Iris pigment epithelial cell (primary cell): ENCODE measurements at places on chromosomes 5 and 9.

DNA sequence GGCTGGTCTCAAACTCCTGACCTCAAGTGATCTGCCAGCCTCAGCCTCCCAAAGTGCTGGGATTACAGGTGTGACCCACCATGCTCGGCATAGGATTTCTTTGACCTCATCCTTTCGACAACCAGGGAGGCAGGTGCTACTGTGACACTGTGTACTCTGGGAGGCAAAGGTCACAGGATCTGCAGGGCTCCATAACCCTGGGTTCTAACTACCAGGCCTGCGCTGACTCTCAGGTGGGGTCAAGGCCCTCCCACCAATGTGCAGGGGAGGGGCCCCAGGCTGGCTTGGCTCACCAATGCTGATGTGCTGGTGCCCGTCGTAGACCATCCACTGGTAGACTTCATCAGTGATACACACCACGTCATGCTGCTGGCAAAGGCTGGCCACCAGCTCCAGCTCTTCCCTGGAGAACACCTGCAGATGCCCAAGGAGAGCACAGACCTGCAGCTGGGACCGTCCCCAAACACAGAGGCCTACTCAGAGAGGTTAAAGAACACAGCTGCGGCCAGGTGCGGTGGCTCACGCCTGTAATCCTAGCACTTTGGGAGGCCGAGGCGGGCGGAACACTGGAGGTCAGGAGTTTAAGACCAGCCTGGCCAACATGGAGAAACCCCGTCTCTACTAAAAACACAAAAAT lies 7.0 kb upstream of the SPOUT1 start:
- no peak for DNase-seq

- no peak for DNase-seq
Observed at GRCh38 chr9:26524267-26524666, 368.3 kb downstream of the CAAP1 start.

DNA sequence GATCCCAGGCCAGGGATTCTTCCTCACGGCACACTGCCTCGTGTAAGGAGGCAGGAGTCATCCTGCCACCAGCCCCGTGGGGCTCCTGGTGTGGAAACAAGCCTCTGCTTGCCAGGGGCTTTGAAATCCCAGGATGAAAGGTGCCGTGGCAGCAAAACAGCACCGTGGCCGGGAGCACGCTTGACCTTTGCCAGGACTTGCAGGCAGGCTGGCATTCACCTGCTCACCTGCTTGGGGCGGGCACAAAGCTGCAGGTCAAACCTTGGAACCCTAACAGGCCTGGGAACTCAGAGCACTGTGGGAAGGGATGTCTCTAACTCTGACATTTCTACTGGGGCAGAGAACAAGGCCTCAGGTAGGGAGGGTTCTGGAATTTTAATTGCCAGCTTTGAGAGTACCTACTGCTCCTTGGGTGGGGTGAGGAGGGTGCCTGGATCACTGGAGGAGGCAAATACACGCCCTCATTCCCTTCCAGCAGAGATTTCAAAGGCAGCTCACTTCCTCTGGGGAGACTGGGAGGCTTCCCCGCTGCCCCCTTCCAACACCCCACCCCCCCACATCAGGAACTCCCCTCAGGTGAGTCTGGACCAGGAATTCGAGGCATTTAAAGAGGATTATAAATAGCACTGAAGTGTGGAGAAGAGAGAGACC lies 45.6 kb upstream of the STXBP1 start:
- no peak for DNase-seq

DNA sequence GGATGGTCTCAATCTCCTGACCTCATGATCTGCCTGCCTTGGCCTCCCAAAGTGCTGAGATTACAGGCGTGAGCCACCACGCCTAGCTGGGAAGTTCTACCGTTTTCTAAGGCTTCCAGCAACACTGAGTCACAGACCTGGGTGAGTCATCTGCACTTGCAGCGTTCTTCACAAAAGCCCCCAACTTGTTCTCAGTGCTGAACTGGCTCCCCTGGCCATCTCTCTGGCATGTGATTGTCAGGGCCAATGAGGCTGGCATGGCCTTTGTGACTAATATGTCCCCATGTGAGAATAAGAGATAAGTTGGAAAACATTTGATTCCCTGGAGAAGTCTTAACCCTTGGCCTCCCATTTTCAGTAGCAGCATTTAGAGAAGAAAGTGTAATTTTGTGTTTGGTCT lies 124.4 kb downstream of the WDR41 start:
- peak; percentile 67 for DNase-seq

- no peak for DNase-seq
Observed at GRCh38 chr9:117265253-117265652, 149.6 kb downstream of the ASTN2 start.

GRCh38 chr5:35651002-35651756 lies 33.5 kb downstream of the SPEF2 start:
- DNase-seq, result peak; percentile 57

GRCh38 chr9:77514886-77515711 lies 133.0 kb downstream of the GNA14 start:
- peak; percentile 83 for DNase-seq

- DNase-seq, result no peak
Observed at GRCh38 chr5:126969548-126969947, 60.8 kb downstream of the MARCHF3 start.

DNA sequence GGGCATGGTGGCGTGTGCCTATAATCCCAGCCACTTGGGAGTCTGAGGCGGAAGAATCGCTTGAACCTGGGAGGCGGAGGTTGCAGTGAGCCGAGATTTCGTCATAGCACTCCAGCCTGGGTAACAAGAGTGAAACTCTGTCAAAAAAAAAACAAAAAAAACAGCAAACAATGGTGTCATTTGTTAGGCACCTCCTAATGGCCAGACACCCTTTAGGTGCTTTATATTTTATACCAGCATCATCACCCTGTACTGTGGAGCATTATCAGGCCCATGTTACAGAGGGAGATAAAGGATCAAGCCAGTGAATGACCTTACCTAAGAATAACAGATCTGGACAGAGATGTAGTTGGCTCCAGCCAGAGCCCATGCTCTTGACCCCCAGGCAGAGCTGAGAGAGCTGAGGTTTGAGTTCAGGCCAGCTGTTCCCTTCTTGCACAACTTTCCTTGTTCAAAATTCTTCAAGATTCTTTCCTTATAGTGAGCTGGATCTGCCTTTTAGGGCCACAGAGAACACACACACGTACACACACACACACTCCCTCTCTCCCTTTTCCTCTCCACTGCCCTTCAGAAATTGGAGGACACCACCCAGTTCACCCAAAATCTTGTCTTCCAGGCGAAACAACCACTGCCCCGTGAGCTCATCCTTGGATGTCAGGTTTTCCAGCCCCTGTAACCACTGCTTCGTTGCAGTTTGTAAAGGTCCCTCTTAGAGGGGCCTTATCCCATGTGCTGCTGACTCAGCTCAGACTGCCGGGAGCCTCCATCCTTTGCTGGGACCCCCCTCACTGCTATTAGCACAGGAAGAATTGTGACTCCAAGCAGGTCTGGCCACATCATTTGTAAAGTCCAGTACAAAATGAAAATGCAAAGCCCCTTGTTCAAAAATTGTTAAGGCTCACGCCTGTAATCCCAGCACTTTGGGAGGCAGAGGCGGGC lies 10.4 kb upstream of the PTGES start:
- DNase-seq, result peak; percentile 88

DNA sequence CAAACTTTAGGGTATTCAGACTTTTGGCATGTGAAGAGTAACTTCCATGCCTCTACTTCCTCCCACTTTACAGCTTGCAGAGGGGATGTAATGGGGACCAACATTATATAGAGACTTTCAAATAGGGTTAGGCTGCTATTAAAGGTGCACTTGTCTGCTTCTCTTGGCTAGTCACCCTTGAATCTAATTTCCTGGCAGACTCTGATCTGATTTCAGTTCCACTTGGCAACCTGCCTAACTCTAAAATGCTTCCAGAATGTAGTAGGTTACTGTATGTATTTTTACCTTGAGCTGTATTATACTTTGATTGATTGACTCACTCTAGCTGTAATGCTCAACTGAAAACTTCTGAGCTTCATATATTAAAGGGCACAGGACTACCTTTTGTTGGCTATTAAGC lies 693.4 kb downstream of the KCTD16 start:
- peak; percentile 1 for DNase-seq

- DNase-seq, result no peak
Observed at GRCh38 chr5:109723606-109724005, 33.9 kb downstream of the MAN2A1 start.

DNA sequence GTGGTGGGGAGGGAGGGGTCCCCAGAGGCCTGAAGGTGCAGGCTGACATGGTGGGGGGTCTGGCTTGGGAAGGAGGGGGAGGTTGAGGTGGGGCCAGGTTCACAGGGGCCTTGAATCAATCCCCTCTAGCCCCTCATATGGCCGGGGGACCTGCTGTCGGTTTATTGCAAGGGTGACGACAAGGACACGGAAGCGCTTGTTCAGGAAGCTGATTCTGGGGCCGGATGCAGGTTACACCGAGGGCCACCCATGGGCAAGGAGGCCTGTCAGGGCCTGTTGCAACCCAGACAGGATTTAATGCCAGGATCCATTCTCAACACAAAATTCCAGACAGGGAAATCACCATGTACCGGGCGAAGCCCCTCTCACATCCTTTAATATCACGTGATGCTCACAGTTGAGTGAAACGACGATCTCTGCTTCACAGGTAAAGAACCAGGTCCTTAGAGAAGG lies 41.6 kb upstream of the SYNPO start:
- no peak for DNase-seq

GRCh38 chr5:66307647-66308241 lies 163.6 kb downstream of the SREK1 start:
- DNase-seq, result peak; percentile 65

DNA sequence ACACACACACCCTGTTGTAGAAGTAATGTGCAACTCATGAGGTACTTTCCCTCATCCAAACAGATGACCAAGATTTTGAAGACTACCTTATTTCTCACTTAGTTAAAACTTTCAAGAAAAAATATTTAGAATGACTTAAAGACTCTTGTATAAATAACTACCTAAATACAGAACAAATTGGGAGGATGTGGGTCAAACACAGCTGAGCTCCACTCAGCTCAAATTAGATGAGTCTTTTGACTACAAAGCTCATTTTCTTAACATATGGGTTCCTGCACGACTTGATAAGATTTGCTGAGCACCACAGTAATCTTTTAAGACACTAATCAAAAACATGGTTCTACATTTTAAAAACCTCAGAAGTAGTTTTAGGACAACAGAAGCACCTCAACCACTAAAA lies 8.9 kb downstream of the MTX3 start:
- DNase-seq, result no peak

DNA sequence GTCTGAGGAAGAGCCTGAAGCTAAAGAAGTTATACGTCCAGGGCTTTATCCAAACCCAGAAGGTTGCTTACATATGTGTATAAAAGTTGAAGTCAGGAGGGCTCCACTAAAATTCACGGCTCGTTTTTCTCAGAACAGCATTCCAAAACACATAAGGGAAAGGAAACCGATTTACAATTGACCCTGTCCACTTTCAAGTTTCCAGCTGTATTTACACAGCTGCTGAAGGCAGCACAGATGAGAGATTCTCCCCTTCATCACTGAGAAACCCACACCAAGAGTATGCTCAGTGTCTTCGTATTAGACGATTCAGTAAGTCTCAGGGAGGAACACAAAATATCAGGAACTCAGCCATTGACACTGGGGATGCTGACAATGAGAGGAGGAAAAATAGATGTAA lies 5.9 kb upstream of the NREP start:
- no peak for DNase-seq

GRCh38 chr5:177476531-177477233 lies 3.2 kb upstream of the DBN1 start:
- no peak for DNase-seq

DNA sequence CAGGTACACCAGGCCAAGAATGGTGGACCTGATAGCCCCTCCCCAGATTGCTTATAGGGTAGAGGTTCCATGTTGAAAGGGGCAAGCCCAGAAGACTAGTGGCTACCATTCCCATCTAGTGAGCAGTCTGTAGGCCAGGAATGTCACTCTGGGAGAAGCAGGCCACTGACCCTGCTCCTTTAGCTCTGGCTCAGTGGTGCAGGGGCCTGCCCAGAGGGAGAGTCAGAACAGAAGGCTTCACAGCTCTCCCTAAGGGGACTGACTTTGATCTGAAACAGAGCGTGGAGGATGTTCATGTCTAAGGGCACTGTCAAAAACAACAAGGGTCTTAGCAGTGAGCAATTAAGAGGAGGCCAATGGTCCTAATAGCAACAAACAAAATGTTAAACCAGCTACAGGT lies 81.7 kb downstream of the ZNF354C start:
- DNase-seq, result no peak

GRCh38 chr9:109512170-109512756 lies 14.2 kb upstream of the PTPN3 start:
- no peak for DNase-seq

- DNase-seq, result no peak
Observed at GRCh38 chr5:87136096-87136495, 131.6 kb upstream of the RASA1 start.

- DNase-seq, result peak; percentile 86
Observed at GRCh38 chr5:139600336-139600949, 39.3 kb downstream of the UBE2D2 start.

- peak; percentile 77 for DNase-seq
Observed at GRCh38 chr9:116377179-116377798, 223.7 kb downstream of the PAPPA start.

- no peak for DNase-seq
Observed at GRCh38 chr5:168039039-168039438, 252.4 kb upstream of the WWC1 start.

GRCh38 chr5:40390281-40391149 lies 289.2 kb upstream of the PTGER4 start:
- DNase-seq, result no peak

GRCh38 chr9:87803623-87804345 lies 77.9 kb downstream of the CTSL start:
- DNase-seq, result no peak

DNA sequence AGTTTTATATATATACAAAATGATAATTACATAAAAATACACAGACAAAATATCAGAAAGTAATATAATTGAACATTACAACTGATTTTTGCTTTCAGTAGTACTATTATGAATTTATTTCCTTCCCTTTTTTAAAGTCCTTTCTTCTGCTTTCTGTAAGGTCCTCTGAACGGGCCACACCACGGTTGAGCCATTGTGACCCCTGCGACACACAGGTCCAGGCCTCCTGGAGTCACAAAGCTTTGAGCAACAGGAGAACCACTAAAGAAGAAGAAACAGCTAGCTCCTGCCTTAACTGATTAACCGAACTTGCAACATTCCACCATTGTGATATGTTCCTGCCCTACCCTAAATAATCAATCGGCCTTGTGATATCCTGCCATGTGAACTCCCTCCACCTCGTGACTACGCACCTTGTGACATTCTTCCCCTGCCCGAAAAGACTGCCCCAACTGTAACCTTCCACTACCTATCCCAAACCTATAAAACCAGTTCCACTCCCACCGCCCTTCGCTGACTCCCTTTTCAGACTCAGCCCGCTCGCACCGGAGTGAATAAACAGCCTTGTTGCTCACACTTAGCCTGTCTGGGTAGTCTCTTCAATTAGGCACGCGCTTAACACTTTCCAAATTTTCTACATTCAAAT lies 375.0 kb upstream of the RFX3 start:
- DNase-seq, result no peak

GRCh38 chr5:144060598-144060997 lies 109.9 kb downstream of the YIPF5 start:
- DNase-seq, result peak; percentile 41

DNA sequence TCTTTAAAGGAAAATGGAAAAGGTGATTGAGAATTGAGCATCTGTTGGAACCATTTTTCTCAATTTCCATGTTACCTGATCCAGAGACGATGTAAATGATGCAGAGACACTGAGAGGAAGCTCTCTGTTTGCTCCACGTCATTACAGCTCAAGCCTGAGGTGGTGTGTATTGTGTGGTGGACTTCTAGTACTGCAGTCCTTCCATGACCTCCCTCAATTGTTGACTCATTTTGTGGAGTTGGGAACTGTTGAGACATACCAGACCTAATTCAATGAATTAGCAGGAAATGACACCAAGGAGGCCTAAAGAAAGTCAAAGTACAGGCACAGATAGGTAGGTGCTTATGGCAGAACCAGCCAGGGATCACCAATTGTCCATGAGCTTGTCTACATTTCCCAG lies 15.6 kb upstream of the LVRN start:
- DNase-seq, result peak; percentile 78
